Stimulated activated naive CD8-positive, alpha-beta T cell treated with anti-CD3 and anti-CD28 coated beads, Interleukin-15, Interleukin-2, amounts not matched to agents 100 U/mL and 50 U/mL, for 24 hours (primary cell): ENCODE measurements at places on chromosomes 5 and 9.

DNA sequence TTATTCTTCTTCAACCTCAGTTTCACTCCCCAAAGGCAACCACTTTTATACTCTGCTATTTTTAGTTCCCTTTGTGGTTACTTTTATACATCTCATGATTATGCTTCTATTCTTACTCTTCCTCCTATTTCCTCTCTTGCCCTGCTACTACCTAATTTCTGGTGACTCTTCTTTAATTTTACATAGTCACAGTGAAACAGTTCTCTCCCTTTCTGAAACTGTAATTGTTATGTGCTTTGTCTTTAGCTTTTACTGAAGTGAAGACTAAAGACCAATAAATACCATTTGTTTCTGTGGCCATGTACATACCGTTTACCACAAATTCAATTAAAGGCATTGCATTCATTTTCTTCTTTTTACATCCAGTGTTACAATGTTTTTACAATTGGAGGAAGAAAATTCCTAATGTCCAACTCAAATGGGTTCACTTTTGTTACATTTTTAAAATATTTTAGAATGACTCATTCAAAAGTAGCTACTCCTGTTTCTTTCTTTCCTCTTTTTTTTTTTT, 410.6 kb downstream of the PSAT1 start:
- no peak for DNase-seq

DNA sequence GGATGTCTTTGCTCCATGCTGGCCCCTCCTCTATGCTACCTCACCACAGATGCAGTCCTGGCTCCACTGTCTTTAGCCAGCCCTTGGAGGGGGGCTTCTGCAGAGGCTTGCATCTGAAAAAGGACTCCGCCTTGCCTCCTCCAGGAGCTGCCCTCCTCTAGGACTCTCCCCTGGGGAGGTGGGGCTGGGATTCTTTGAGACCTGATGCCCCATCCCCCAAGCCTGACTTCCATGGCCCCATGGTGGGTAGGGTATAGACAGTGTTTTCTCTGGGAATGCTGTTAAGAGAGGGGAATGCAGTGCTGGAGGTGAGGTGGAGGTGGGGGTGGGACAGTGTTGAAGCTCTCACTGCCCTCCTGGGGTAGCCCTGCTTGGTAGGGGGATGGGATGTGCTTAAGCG, 14.3 kb downstream of the JADE2 start:
- no peak for DNase-seq

GRCh38 chr9:135359764-135360163, 119.8 kb upstream of the PPP1R26 start:
- no peak for DNase-seq

- DNase-seq, result no peak
Measured at GRCh38 chr9:69176471-69177171, 2.5 kb downstream of the TJP2 start.

GRCh38 chr5:7881091-7881490, 12.1 kb downstream of the MTRR start:
- no peak for DNase-seq

DNA sequence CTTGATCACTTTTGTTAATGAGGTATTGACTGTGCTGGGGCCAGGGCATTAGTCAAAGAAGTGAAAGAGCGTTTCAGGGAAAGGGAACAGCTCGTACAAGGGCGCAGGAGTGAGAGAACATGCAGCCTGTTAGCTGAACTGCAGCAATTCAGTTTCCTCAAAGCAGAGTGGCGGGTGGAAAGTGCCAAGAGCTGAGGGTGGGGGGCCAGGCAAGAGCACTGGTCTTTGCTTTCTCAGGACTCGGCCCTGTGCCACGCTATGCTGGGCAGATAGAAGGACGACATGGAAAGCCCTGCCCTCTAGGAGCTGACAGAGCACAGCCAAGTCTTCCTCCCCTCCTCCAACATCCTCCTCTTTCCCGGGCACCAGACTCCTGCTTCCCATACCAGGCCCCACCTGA, 304.8 kb downstream of the SPOCK1 start:
- DNase-seq, result no peak

DNA sequence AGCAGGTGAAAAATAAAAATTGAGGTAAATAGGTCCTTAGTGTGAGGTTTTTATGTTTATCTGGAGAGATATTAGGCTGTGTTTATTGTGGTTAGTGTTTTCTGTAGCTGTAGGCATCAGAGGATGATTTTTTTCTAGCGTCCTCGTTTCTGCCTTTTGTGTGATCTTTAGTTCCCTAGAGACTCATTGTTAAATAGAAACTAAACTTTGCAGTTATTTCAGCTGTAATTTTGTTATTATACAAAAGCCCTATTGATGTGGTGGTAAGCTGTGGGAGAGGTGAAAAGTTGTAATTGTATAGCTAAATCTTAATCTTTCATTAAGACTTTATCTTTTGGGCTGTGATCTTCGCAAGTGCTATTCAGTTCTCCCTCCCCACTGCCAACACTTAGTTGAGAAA, 340.3 kb downstream of the CYLC2 start:
- no peak for DNase-seq

GRCh38 chr9:134389642-134390041, 63.4 kb downstream of the RXRA start:
- DNase-seq, result no peak

DNA sequence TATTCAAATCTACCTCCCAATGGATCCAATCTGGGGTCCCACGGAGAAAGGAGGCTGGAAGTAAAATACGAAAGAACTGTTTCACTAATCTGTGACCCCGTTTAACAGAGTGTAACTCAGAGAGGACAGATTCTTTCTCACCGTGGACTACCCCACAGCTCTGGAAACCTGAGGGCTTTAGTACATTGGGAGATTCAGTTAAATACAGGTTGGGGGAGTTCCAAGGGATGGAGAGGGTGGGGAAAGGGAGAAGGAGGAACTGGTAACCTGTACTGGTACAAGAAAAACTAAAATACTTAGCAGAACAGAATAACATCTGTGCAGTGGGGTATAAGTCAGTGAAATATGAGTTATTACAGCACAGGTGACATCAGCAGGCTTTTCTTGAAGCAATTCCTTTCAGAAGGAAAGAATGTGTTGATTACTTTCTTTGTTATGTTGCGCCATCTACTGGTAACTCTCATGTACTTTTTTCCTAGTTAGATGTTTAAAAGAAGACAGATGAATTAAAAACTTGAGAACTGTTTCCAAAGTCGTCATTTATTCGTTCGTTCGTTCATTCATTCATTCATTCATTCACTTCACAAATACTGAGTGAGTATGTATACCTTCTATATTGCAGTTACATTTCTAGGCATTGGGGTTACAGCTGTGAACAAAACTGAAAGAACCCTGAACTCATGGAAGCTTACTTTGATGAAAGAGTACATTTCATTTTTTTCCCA, 30.0 kb upstream of the STOM start:
- no peak for DNase-seq

DNA sequence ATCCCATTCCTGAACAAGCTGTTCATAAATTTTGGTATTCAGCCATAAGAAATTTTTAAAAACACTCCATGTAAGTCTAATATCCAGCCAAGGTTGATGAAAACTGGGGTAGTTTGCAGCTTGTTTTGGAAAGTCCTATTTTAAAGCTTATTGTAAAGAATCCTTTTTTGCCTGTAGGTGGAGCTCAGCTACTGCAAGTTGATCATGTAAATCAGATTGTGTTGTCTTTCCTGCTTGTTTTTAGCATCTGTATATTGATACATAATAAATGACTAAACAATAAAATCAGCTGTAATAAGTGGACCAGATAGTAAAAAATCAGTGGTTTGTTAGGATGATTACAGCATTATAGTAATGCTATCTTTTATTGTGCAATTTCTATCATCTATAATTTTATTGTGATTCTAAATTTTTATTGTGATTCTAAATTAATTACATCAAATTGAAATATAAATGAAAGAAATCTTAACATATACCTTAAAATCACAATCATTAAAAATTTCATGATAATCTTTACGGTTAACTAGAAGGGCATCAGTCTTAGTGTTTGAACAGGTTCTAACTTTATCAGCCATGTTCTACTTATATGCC, 42.4 kb downstream of the CWC27 start:
- DNase-seq, result no peak

DNA sequence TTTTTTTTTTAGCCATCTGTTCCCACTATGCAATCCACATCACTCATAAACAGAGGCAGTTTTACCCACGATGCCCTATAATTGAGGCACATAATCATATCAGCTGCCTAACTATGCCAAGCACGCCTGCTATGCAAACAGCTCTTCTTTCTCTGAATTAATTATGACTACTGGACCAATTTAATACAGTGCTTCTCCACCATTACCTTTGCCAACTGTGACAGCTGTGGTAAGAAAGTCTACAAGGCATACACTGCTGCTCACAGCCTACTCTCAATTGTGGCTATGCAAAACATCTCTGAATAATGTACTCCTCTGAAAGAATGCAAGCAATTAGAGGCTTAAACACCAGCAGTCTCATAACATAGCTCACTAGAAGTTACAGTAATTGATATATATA, 97.1 kb downstream of the DTWD2 start:
- DNase-seq, result no peak

- no peak for DNase-seq
Measured at GRCh38 chr9:20395651-20396050, 226.6 kb downstream of the MLLT3 start.
